ENCODE measurements at places on chromosomes 7 and 10.

- no peak overlapping the region for H3K4me3 ChIP-seq
- DNase-seq, result no peak
- no peaks in the 10 kb centered on the region for H3K27me3 ChIP-seq
- H3K27ac ChIP-seq, result no peak overlapping the region
- no peaks in the 10 kb centered on the region for H3K4me1 ChIP-seq
These were observed 271.2 kb upstream of the IMMP2L start for GRCh38 chr7:111833466-111833865.

DNA sequence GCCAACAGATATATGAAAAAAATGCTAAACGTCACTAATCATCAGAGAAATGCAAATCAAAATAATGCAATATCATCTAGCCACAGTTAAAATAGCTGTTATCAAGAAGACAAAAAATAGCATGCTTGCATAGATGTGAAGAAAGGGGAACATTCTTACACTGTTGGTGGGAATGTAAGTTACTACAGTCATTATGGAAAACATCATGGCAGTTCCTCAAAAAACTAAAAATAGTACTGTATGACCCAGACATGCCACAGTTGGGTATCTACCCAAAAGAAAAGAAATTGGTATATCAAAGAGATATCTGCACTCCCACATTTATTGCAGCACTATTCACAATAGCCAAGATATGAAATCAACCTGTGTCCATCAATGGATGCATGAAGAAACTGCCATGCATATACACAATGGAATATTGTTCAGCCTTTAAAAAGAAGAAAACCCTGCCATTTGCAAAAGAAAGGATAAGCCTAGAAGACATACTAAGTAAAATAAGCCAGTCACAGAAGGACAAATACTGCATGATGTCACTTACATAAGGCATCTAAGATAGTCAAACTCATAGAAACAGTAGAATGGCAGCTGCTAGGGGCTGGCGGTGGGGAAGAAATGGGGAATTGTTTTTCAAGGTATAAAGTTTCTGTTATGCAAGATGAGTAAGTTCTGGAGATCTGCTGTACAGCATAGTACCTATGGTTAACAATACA, 107.0 kb downstream of the PTPN20 start:
- H3K4me3 ChIP-seq, result no peak overlapping the region
- no peaks in the 10 kb centered on the region for H3K4me1 ChIP-seq
- H3K36me3 ChIP-seq, result no peaks in the 10 kb centered on the region
- no peak for DNase-seq
- no peak overlapping the region for H3K27ac ChIP-seq

- DNase-seq, result no peak
- no peaks in the 10 kb centered on the region for H3K4me1 ChIP-seq
- no peak overlapping the region for H3K27ac ChIP-seq
- H3K36me3 ChIP-seq, result no peaks in the 10 kb centered on the region
These were observed 182.8 kb upstream of the BMPER start for GRCh38 chr7:33722383-33723101.

GRCh38 chr7:81110673-81111072, 191.8 kb upstream of the SEMA3C start:
- no peaks in the 10 kb centered on the region for H3K4me1 ChIP-seq
- no peaks in the 10 kb centered on the region for H3K27me3 ChIP-seq
- no peaks in the 10 kb centered on the region for H3K36me3 ChIP-seq
- H3K4me3 ChIP-seq, result no peak overlapping the region

GRCh38 chr10:114068054-114068707, 24.5 kb downstream of the ADRB1 start:
- DNase-seq, result no peak
- peaks cover 29% of the 10 kb centered on the region for H3K4me1 ChIP-seq
- H3K27me3 ChIP-seq, result peaks cover 30% of the 10 kb centered on the region
